Activated CD8-positive, alpha-beta memory T cell treated with anti-CD3 and anti-CD28 coated beads, Interleukin-2, amount 10 ng/mL, durations not matched to agents 7 days and 5 days (primary cell): ENCODE measurements at places on chromosomes 12 and 14. TPM values are rescaled to one million over a fixed set of nuclear protein-coding genes. Genes with fewer than 3 reads are reported as not detected.
A peak's percentile ranks its signal among the peaks of the same experiment; 100 is the strongest.

HNF1A gene
- not detected for total RNA-seq

POTEM gene
- not detected for total RNA-seq

BCL2L14 gene
- total RNA-seq = 12.2 TPM

RAPGEF3 gene
- total RNA-seq = 1.5 TPM

- H3K27ac ChIP-seq = peak overlapping the region; percentile 80
- H3K36me3 ChIP-seq = peaks cover 2% of the 10 kb centered on the region
- peak overlapping the region; percentile 20 for H3K4me3 ChIP-seq
- no peaks in the 10 kb centered on the region for H3K27me3 ChIP-seq
- peak; percentile 83 for DNase-seq
Measured at GRCh38 chr12:98399532-98399931, 115.9 kb upstream of the TMPO start.

DNA sequence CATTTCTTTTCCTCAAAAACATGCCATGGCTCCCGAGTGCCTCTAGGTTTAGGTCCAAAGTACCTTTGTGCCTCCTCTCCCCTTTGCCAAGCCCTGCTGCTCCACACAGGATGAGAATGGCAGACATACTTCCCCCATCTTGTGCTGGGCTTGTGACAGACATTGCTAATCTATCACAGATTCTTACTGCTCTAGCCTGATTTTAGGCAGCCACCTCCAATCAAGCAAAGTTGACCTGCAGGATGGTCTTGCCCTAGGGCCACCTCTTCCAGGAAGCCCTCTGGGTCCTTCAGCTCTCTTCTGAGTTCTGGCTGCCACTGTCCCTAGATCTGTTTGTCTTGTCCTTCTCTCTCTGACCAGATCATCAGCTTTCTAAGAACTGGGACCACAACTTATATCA is 20.5 kb downstream of the FOXN4 start:
- H3K4me1 ChIP-seq = no peaks in the 10 kb centered on the region
- no peak overlapping the region for H3K4me3 ChIP-seq
- no peaks in the 10 kb centered on the region for H3K36me3 ChIP-seq
- peaks cover 12% of the 10 kb centered on the region for H3K27me3 ChIP-seq

GRCh38 chr14:21073921-21074320 is 3.8 kb downstream of the ARHGEF40 start:
- no peak for DNase-seq
- H3K4me1 ChIP-seq = peaks cover 25% of the 10 kb centered on the region
- no peak overlapping the region for H3K27ac ChIP-seq
- H3K27me3 ChIP-seq = peaks cover 44% of the 10 kb centered on the region
